ENCODE measurements at places on chromosomes 6 and 20.

DNA sequence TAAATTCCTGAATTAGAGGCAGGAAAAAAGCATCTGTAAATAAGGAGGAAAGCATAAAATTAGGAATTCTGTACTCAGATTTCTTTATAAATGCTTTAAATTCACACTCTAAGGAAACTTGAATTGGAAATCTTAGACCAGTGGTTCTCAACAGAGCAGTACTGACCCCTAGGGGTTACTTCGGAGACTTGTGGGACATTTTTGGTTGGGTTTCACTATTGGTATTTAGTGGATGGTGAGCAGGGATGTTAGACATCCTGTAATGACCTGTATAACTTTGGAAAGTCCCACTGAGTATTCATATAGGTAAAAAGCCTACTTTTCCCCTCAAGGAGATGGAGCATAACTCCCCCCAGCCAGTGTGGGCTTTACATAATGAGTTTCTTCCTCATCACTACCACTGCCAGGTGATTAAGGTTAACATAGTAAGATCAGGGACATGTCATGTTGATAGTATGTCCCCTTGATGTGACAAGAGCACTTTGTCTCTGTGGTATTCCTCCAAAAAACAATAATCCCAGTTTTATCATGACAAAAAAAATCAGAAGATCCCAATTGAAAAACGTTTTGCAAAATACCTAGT, 31.0 kb downstream of the GLO1 start:
- DNase-seq: peak; percentile 68

GRCh38 chr20:4870906-4871305, 130.4 kb downstream of the SLC23A2 start:
- no peak for DNase-seq

DNA sequence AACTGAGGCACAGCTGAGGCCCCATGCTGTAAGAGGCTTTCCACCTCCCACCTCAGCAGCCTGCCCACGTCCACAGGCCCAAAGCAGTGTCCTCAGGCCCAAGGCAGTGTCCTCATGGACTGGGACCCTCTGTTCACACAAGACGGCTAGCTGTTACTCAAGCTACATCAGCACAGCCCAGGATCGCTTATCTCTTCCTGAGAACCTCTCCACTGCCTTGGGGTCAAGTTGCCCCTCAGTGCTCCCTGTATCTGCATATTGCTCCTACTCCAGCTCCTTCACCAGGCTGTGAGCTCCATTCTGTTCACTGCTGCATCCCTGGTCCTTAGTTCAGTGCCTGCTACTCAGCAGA, 208.8 kb upstream of the TAB2 start:
- DNase-seq: no peak

DNA sequence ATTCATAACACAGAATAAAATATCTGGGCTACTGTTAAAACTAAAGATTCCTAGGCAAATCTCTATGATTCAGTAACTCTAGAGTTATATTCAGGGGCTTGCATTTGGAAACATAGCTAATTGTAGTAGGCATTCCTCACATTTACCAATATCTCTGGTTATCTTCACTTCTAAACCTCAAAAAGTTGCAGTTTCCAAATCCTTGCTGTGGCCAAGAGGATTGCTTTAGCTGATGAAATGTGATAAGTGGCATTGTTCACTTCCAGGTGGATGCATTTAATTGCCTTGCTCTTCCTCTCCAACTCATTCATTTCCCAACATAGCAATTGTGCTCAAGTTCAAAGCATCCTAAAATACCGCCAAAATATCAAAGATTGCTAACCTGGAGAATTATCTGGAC, 246.6 kb downstream of the GRIK2 start:
- no peak for DNase-seq

GRCh38 chr6:28712982-28713381, 187.3 kb downstream of the GPX5 start:
- DNase-seq: no peak

DNA sequence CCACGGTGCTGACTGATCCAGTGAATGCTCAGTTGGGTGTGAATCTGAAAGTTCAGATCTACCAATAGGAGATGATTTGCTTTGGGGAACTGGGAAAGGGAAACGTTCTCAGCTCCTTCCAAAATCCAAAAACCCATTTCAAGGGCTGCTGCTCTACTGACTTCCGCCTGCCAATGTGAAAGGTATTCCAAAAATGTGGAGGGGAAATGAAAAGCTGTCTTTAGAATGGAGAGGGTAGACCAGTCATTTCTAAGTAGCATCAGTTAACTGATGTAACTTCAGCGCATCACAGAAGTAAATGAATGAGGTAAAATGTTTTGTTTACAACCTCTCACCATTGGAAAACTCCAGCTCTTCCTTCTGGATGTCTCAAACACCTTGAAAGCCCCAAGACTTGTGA, 19.6 kb upstream of the EYA2 start:
- DNase-seq: no peak

DNA sequence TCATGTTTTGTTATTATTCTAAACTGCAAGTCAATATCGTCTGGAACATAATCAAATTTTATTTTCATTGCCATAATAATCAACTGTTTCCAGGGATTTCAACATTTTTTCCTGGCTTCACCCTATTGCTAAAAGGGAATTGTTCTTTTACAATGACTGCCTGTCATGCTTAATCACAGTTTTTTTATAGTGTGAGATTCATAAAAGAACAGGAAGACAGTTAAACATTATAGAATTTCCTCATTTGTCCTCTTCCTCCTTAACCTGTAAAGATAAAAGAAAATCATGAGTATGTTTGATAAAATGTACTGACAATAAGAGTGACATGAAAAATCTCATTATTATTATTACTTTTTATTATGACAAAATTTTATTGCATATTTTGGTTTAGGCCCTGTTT, 73.3 kb upstream of the CENPW start:
- DNase-seq: no peak

DNA sequence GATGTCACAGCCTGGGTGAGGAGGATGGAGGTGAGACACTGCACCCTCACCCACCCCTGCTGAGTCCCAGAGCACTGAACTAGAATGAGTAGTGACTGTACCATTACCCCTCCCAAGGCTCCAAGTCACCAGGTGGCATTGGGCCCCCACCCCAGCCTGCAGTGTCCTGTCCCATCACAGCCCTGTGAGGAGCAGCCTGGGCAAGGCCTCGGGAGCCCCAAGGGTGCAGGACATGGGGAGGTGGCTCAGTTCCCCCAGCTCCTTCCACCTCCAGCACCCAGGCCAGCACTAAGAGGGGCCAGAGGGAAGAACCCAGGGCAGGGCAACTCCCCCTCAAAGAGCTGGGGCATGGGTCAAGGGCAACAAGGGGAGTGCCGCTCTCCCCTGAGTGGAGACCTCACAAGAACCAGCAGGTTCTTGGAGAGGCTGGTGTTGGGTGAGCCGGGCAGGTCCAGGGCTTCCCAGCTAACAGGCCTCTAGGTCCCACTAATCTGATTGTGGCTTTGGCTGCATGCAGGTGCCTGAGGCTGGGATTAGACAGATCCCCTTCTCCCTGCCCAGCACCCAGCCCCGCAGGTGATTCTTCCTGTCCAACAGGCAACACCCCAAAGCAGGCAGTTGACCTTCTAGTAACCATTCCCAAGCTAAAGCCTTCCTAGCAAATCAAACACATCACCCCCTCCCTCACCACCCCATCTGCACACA, 2.6 kb downstream of the CST4 start:
- DNase-seq: no peak

GRCh38 chr20:17314264-17314663, 87.4 kb downstream of the PCSK2 start:
- DNase-seq: no peak

GRCh38 chr6:45320349-45320748, 7.8 kb upstream of the RUNX2 start:
- DNase-seq: no peak

GRCh38 chr6:62285612-62286469, at the start of gene KHDRBS2:
TSS of gene KHDRBS2 (minus strand) at chr6:62286225.
- peak; percentile 92 for DNase-seq

- no peak for DNase-seq
These were observed 12.9 kb downstream of the SALL4 start for GRCh38 chr20:51789434-51789833.

- no peak for DNase-seq
These were observed 85.3 kb downstream of the NKAIN2 start for GRCh38 chr6:123888771-123889513.

GRCh38 chr20:3613821-3614440, 49.3 kb downstream of the GFRA4 start:
- DNase-seq: no peak

DNA sequence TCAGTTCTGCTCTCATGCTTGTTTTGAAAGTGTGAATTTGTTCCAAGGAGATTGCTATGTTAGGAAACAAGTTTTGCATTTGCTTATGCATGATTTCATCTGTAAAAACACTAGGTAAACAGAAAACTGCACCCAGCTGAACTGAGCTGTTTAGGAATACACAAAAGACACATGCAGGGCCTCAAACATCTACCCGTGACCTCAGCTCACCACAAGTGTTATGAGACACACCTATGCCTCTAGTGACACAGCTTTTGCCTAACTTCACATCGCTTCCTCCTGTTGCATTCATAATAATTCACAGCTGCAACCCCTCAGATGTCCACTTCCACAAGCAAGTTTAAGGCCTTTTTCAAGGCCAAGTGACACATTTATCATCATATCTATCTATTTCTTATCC, 98.0 kb upstream of the SLC24A3 start:
- peak; percentile 27 for DNase-seq

DNA sequence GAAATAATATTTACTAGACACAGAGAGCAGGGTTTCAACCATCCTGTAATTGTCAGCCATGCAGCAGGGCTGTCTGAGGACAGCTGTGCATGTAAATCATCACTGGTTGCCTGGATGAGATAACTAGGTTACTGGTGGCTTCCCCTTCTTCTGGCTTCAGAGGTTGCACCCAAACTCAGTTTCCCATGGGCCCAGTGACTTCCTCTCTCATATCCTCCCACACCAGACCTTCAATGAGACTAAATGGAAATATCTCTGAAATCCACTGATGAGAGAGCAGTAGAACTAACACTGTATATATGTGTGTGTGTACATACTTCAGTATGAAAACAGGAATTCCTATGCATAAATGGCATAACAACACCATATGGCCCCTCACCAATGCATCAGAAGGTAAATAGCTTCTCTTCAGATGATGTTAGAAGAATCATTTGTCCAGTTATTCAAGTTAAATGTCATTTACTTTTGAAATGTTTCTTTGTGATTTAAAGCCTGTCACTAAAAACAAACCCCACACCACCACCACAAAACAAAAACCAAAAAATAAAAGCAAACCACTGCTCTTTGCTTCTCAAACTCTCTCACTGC, 51.0 kb upstream of the IL20RA start:
- DNase-seq: peak; percentile 72

- DNase-seq: no peak
These were observed 26.6 kb downstream of the FOXC1 start for GRCh38 chr6:1636272-1636825.

GRCh38 chr20:18066421-18067333, 9.0 kb upstream of the OVOL2 start:
- no peak for DNase-seq

- no peak for DNase-seq
These were observed 120.4 kb downstream of the LRRC1 start for GRCh38 chr6:53915026-53915691.

- DNase-seq: no peak
These were observed 7.6 kb upstream of the MTHFD1L start for GRCh38 chr6:150857945-150858308.

DNA sequence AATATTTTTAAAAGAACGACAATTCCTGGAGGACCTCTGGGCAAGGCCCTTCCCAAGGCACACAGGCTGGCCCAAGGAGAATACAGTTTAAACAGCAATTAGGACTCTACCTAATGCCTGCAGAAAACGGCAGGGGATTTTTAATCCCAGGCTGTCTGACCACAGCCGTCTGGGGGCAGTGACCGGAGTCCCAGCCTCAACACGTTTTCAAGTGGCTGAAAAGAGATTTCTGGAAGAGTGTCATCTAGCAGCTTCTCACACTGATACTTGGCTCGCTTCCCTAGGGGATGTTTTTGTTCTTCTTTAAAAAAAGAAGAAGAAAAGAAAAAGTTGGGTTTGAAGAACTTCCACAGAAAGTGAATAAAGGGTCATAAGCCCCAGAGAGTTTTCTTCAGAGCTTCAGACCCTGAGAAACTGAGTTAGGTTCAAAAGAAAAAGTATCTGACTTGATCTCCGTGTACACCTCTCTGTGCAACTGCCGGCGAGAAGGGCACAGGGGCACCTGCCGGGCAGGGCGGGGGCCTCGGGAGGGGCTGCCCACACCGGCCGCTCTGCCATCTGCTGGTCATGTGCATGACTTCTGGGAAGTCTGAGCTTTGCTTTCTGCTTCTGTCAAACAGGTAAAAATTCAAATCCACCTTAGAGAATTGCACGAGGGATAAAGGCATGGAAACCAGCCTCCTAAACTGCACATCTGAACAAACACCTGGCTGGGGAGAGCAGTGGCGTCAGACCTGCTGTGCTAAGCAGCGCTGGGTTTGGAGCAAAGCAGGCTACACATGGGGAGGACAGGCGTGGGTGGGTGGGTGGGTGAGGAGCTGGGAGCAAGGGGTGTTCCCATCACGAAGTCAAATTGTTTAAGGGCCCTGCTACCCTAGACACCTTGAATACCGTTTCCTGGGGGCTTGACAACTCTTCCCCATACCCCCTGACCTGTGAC, 33.0 kb downstream of the RRBP1 start:
- peak; percentile 73 for DNase-seq

DNA sequence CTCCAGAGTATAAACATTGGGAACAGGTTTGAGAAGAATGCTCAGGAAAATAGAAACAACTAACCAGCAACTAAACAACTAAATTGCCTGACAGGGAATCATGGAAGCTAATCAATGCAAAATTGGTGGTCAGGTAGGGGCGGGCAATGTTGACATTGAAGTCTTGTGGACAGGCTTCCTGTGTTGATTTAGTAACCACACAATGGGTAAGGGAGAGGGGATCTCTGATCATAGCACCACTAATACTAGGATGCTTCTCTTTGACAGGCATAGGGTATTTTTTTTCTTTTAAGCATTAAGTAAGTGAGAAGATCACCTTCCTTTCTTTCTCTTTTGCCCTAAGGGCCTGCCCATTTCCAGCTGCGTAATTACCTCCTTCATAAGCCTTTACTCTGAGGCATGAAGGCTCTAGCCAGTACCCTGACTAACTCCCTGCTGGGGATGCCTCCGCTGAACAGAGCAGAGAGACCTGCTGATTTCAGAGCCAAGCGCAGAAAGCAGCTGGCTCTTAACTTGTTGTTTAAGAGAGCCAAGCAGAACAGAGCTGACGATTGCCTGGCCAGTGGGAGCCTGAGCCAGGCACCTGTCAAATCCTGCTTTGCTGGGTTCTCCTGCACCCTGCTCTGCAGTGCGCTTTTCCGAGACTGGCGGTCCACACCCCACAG, 118.7 kb downstream of the BMP2 start:
- no peak for DNase-seq

DNA sequence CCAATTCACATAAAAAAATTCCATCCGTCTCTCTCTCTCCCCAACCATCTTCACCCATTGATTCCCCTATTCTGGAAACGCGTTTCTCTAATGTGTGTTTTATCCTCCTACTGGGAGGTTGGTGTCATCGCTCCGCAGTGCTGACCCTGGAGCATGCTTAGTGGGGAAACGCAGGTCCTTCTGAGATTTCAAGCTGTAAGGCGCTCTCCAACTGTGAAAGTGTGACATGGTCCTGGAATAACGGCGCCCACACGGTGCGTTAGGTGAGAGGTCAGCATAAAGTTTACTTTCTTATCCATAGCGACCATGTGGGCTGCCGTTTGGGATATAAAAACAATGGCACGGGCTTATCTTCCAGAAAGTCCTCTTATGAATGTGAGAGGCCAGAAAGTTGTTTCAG, 123.9 kb downstream of the WDR27 start:
- no peak for DNase-seq

- no peak for DNase-seq
These were observed 253.2 kb downstream of the PLCB1 start for GRCh38 chr20:8385247-8385646.
